ENCODE measurements at places on chromosomes 16 and 17.
A peak's percentile ranks its signal among the peaks of the same experiment; 100 is the strongest.

DNA sequence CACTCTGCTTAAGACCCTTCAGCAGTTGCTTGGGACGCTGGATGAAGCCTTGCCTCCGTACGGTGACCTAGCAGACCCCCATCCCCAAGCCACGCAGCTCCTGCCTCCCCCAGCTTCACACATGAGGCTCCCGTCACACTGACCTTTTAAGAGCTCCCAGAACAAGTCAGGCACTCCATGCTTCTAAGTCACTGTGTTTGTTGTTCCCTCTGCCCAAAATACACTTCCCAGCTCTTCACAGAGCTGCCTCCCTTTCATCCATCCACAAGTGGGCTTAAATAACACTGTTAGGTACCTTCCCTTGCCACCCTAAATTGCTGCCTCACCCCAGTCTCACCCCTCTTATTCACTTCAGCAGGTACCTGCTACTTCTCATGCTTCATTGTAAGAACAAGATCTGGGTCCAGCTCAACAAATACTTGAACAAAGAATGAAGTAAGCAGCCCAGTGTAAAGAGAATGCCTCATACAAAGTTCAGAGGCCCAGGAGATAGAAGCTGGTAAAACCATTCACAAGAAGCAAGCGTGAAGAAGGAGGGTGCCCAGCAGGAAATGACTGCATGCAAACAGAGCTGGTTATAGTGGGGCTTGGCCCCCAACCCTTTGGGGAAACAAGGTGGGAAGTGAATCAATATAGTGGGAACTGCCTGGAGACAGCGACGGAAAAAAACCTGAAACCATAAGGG, 5.8 kb downstream of the ZC3H7A start:
- no peak for DNase-seq

GRCh38 chr16:84532855-84533486, 28.5 kb upstream of the MEAK7 start:
- DNase-seq, result peak; percentile 47

- DNase-seq, result no peak
These were observed 44.5 kb upstream of the ABR start for GRCh38 chr17:1224330-1224729.

DNA sequence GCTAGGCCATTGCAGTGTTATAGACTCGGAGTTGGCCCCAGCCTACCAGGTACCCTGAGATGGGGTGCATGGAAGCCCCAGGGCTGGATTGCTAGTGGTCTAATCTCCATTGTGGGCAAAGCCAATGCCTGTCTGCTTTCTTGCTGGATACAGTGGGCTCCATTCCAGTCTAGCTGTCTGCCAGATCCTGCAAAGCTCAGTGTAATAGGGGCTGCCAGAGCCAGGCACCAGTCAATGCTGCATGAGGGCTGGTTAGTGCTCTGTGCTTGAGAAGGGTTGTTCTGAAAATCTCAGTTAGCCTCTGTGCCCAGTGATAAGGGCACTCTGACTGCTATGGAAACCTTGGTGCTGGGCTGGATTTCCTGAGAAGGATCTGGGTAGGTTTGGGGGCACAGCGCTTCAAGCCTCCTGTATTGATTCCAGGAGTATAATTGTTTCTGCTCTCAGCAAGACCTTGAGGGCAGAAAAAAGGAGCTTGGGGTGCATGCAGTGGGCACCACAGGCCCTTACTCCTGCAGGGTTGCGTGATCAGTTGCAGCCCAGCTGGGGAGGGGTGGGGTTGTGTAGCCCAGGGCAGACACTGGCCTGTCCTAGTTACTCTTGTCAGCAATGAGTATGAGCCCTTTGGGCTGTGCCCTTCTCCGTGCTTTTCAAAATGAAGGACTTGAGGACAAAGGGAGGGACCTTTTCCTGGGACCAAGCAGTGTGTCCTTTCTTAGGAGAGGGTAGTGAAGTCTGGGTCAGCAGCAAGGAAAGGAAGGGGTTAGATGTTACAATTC, 19.0 kb downstream of the SMPD3 start:
- DNase-seq, result no peak

GRCh38 chr17:40363111-40363827, 1.3 kb downstream of the GJD3 start:
- DNase-seq, result no peak

DNA sequence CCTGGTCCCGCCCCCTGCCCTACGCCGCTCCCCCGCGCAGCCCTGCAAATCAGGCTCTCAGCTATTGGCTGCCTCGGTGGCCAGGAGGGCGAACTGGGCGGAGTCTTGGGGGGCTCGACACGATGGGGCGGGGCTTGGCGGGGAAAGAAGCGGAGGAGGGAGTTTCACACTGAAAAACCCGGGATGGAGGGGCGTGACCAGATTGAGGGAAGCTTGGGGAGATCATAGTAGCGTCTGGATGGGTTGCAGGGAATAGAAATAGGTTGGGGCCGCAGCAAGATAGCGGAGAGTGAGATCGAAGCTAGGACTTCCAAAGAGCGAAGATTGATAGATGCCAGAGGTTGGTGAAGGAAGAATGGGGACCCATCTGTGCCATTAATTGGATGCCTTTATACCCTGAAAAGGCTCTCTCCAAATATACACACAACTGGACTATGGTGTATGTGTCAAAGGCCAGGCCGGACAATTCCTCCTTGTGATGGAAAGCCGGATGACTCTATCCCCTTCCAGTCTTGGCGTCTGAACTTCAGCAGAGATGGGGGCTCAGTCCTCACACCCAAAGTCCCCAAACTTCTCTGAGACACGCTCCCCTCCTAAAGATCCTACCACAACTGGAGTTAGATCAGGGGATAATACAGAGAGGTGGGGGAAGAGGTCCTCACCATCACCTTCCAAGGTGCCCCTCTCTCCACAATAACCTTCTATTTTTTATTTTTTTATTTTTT, 376 bp upstream of the STAC2 start:
- DNase-seq, result no peak

Measured in pulmonary artery endothelial cell (primary cell).